ENCODE measurements at places on chromosomes 2 and 18.

- no peak for DNase-seq
Measured at GRCh38 chr2:481388-481787, 193.5 kb upstream of the ALKAL2 start.

DNA sequence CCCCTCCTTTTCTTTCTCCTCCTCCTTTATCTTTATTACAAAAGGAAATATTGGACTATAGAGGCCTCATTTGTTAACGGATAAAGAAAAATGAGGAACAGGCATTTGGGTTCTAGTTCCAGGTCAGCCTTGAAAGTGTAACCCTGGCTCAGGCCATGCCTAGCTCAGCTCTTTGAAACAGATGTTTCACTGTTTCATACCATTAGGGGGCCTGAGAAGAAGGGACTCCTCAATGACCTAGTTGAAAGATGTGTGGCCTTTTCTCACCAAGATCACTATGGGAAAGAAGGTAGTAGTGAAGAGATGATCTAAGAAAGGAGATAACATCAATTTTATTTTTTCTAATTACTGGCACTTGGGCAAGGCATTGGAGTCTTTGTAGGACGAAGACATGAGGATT is 952.7 kb downstream of the SLC4A3 start:
- DNase-seq = no peak

DNA sequence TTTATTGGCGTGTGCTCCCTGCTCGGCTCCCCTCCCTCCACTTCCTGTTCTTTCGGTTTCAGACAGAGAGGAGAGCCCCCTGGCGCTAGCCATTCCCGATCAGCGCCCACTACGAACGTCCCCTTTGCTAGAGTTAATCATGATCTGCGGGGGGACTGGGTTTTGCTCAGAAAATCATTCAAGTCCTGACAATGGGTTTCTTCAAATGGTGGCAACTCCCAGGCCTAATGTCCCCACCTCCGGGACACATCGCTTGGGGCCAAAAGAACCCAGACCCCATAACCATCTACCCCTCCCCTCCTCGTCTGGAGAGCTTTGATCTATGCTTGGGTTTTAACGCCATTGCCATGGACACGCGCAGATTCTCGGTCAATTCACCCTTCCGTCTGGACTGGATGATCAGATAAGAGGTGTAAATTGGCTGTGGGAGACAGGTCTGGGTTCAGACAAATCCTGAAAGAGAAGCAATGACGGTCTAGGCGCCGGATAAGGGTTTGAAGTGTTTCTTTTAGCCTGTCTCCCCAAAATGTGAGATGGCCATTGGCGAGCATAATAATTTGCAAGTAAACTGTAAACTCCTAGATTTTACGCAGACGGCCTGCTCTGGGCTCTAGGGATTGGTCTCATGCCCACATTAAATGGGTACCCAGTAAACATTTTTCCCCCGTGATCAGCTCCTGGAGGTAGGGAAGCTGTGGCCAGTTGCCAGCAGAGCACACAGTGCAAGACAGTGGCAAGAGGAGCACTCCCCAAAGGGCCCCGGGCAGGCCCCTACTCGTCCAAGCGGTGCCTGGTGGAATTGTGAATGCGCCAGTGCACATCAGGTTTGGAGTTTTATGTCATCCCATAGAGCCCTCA is 4.7 kb downstream of the NRP2 start:
- no peak for DNase-seq

GRCh38 chr18:34158881-34159690 is 65.6 kb downstream of the NOL4 start:
- no peak for DNase-seq

DNA sequence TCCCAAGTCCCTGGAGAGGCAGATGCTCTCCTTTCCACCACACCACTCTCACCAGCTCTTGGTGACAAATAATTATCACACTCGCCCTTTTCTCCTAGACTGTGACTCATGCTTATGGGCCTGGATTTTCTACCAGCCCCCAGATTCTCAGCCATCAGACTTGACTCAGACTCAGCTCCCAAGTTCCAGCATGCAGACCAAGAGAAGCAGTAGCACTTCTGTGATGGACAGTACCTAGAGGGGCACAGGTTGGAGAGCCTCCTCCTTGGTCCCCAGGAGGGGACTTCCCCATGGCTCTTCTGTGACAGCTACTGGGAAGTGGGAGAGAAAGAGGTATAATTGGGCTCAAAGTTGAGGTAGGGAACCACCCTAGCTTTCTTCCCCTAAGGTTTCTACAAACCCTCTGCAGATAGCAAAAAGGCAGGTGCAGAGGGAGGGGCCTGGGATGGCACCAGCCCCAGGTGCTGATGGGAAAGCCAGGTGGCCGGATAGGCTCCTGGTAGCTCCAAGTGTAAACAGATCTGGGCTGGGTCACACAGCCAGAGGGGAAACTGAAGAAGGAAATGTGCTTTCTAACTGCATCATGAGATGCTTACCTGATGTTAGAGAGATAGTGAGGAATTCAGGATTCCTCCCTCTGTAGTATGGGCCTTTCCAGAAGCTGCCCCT is 4.1 kb downstream of the TCF23 start:
- DNase-seq = peak; percentile 4

- no peak for DNase-seq
Measured at GRCh38 chr2:216344206-216344949, 27.9 kb downstream of the MARCHF4 start.

- DNase-seq = no peak
Measured at GRCh38 chr18:75691483-75691882, 264.0 kb upstream of the SMIM21 start.

DNA sequence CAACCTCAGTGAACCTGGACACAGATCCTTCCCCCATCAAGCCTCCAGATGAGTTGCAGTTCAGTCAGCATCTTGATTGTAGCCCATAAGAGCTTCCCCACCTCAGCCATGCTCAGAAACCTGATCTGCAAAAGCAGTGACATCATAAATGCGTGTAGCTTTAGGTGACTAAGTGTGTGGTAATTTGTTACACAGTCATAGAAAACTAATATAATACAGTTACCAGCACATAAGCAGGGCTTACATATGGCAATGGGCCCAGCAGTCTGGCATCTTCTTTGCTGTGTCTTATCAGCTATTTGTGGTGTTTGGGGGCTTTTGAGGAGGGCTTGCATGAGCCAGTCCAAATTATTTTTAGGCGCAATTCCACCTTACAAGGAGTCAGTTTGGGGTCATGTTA is 807.0 kb downstream of the SLC4A3 start:
- DNase-seq = no peak

GRCh38 chr2:26462511-26463243 is 15.2 kb downstream of the OTOF start:
- DNase-seq = peak; percentile 30

DNA sequence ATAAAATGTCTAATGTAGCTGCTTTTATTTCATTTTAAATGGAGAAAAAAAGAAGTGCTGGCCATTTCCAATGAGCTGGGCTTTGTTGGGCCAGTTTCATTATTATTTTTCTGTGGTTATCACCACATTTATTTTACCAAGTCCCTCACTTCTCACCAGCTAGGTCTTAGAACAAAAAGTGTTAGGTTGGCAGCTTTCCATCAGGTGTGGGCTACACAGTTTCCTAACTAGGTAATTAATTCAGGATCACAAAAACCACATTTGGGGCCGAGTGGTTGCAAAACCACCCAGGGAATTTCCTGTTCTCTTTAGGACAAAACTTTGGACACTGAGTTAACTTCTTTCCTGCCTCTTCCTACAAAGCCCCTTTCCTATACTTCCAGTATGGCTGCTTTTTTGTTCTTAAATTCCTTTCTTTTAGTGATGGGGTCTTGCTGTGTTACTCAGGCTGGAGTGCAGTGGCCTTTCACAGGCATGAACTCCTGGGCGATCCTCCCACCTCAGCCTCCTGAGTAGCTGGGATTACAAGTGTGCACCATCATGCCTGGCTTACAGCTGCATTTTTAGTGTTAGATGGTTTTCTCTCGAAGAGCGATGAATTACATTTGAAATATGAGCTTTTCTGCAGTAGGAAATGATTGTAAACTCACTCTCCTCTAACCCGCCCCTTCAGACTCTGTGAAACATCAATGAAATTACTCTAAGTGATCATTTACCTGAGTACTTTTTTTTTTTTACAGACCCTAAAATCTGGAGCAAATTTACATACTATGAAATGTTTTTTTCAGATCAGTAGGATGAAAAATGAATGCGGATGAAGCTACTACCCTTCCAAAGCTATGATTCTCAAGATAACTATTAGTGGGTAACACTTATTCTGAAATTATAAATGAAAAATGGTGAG is 2.6 kb upstream of the ZFP36L2 start:
- DNase-seq = no peak

DNA sequence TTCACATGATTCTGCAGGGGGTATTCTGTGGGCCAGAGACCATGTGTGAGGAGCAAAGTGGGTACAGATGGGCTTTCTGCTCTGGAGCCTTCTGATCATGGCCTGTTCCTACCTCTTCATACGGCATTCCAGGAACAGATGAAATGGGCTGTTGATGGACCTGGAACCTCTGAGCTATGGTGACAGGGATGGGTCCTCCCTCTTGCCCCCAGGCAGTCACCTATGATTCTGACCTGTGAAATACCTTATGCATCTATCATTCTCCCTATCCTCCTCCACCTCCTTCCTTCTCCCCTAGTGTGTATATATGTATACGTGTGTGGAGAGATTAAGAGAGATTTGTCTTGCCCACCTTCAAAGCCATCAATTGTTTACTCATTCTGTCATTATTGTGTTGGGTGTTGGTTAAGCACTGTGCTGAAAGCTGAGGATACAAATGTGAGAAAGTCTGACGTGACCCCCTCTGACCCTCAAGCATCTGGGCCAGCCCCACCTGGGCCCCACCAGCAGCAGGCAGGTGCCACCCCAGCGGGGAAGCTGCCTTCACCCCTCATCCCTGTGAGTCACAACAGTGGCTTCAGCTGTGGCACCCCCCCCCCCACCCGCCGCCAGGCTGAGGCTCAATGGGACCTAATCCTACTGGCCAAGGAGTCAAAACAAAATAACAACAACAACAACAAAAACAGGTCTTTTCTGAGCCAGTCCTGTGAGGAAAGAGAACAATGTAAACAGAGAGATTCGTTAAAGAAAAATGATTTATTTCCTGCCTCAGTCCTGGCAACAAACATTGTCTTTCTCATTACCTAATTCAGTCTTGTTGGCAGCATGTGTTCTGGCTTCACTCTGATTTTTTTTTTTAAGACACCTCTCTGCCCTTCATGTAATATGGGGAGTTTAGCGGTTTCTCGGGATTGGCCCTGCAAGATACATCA is 103.8 kb upstream of the CDC42EP3 start:
- no peak for DNase-seq

- DNase-seq = peak; percentile 89
Measured at GRCh38 chr2:217906798-217907197, 96.0 kb downstream of the TNS1 start.

- no peak for DNase-seq
Measured at GRCh38 chr2:233065954-233066470, 5.9 kb downstream of the INPP5D start.

DNA sequence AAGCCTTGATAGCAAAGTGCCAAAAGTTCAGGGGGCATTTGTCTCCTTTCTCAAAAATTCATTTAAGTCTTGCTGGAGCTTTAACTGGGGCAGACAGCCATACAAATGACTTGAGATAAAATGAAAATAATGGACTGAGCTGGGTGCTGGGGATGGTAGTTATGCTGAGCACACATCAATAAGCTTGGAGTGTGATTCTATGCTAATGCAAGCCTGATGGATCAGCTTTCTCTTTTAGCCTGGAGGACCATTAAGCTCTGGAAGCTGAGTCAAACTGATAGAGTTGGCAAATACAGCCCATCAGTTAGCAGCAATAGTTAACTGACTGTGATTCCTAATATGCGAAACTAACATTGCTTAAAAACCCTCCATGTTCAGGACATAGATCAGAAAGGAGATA is 98.0 kb downstream of the CAMKMT start:
- no peak for DNase-seq

DNA sequence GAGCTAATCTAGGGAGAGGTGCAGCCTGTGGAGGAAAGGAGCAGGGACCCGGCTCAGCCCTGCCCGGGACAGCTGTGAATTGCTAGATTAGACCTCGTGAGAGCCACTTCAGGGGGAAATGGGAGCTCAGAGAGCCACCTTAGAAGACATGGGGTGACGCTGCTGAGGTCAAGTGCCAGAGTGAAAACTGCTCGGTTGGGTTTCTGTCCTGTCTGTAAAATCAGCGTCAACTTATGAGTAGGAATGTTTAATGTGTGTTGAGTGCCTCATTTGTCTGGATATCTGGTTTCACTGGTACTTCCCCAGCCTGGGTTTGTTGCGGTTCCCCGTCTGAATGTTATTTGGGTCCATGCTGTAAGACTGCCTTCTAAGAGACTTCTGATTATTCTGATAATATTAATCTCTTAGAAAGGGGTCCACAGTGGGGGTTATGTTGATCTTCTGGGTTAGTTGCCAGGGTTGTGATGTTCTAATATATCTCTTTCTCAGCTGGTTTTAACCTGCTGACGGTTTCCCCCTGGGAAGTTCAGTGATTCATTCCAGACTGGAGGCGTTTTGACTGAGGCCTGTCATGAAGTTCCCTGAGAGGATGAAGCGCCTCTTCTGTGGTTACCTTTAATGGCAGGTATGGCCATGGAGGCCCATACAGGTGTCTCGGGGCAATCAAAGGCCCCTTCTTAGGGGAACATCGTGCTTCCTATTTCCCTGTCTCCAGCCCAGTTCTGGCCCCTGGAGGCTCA is 175.9 kb downstream of the SH3RF3 start:
- no peak for DNase-seq

DNA sequence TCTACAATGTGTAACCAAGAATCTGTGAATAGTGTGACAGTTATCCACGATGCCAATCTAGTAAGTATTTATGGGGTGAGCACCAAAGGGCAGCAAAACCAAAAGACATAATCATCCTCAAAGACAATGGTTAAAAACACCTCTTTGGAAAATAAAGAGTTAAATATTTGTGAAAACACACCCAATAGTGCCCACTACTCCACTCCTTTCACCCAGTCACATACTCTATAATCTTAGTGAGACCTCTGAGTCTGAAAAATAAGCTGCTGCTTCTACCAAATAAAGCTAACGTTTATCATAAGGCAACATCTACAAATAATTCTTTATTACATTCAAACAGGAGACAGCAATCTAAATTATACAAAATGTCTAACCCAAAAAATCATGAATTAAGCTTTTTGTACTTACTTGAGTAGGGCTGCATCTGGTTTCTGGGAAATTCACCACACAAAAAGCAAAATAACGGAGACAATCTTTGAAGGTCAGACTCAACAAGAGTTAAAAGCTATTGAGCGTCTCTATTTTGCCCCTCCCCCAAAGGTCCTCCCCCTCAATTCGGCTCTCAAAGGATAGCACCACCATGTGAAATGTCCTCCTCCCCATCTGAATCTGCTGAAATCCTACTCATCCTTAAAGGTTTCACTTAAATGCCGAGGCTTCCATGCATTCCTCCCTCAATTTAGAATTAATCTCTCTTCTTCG is 2.0 kb downstream of the RAPH1 start:
- DNase-seq = peak; percentile 27

GRCh38 chr2:116819355-116819754 is 995.1 kb upstream of the DDX18 start:
- no peak for DNase-seq

All from inflammatory macrophage (primary cell).